ENCODE measurements at places on chromosomes 12 and 14.

DNA sequence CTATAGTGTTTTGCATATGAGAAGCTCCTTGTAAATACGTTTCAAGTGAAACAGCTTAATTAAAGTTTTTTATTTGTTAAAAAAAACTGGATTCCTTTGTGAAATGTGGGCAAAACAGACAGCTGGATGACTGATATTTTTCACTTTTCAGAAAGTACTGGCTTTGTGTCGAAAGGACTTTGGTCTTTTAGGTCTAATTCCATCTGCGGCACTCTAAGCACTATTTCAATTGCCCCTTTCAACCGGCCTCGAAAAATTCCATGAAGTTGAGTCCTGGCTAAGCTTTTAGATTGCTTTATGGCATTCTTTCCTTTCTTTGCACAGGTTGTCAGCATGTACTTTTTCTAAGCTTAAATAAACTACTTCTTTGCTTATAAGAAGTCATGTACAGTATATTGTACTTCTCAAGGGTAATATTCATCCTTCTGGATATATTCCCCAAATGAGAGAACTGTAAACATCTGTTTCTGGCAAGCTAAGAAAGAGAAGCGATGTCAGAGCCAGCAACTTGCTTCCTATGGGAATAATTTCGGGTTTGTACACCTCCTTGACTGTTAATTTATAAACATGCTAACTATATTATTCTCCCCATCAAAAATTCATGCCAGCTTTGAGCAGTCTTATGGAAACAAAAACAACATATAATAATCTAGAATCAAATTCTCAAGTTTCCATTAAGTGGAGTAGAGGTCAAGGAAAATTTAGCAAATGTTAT, 611.3 kb downstream of the ETNK1 start:
- DNase-seq: no peak

DNA sequence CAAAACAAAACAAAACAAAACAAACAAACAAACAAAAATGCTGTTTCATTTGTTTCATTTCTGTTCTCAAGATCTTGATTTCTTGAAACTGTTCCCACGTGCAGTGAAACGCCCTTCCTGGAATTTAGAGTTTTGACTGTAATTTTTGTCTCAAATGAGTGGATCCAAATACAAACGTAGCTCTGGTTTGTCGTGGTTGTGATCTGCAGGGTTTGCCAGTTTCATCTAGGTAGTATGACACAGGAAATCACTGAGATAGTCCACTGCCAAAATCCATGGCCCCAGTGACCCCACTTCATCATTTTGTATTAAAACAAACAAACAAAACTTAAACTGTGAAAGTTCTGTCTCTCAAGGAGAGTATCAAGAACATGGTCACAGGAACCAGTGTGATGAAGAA, 838.6 kb downstream of the BCL11B start:
- DNase-seq: no peak

- no peak for DNase-seq
Observed at GRCh38 chr12:123055281-123055766, 74.8 kb downstream of the ARL6IP4 start.

DNA sequence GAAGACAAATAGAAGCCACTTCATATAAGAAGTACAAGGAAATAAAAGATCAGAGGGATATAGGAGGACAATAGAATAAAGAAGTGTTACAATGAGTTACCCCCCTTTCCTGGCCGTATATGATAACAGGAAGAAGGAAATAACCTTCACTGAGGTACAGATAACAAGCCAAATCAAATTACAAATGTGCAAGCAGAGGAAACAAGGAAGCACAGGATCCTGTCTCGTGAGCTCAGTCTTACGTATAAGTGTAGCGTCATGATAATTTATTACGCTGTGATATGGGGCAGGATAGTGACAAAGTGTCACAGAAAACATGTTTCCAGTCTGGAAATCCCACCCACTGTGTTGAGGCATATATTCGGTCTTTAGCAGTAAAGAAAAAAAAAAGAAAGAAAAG, 26.5 kb downstream of the CRACR2A start:
- no peak for DNase-seq

DNA sequence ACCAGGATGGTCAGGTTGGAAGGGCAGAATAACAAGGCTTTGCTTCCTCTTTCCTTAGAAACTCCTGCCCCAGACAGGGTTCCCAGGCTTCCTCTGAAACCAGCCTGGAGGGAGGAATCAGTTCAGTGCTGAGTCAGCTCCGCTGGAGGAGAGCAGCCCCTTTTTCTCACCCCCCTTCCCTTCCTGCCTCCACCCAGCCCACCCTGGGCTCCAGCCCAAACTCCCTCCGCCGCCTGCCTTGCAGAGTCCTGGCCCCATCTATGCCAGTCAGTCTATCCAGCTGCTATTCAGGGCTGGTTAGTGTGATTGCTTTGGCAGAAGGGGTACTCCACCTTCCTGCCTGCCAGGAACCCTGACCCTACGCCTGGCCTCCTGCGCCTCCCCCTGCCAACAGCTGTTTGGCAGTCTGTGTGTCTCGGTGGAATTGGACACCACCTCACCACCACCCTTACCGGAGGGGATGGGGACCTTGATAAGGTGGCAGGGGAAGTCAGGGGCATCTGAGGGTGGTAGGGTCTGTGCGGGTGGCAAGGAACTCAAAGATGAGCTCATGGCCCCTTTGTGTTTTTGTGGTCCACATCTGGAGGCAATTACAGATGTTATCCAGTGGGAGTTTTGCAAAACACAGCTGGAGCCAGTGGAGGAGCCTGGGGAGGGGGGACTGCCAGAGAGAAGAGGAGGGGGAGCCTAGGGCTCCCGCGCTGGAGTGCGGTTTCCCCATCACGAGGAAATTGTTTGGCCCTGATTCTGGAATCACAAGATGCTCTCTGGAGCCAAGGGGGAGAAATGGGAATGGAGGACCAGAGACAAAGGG, 12.2 kb downstream of the MMP14 start:
- DNase-seq: peak; percentile 80

GRCh38 chr14:54310151-54310850, 86.5 kb upstream of the CDKN3 start:
- no peak for DNase-seq

GRCh38 chr12:13007496-13008233, 7.6 kb upstream of the HEBP1 start:
- DNase-seq: no peak

DNA sequence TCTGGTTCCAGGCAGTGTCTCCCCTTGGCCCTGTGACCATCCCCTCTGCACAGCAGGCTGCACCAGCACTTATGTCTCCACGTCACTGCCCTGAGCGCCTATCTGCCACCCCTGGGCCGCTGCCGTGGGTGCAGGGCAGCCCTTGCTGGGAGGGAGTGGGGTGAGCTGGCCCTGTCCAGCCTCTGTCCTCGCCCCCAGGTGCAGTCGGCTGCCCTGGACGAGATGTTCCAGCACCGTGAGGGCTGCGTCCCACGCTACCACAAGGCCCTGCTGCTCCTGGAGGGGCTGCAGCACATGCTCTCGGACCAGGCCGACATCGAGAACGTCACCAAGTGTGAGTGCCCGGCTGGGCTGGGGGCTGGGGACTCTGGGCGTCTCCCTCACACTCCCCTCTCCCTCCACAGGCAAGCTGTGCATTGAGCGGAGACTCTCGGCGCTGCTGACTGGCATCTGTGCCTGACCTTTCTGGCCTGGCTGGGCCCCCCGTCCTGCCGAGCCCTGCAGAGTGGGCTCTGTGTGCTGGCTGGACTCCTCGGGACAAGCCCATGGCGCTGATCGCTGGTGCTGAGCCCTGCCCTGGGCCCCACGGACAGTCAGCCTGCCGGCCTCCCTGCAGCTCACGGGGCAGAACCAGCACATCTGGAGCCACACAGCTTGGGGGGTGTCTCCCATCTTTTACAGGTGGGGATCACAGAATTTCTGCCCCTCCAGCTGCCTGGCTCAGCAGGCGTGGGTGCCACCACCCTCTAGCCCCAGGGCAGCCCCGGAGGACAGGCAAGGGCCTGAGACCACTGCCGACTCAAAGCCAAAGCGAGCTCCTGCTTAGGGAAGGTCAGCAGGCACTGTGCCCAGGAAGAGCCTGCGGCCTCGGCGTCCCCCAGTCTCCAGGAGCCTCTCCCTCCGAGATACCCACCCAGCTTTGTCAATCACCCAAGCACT, 7.9 kb upstream of the PUS1 start:
- no peak for DNase-seq

- DNase-seq: no peak
Observed at GRCh38 chr14:75513911-75514672, 8.2 kb upstream of the BATF start.

GRCh38 chr12:89844539-89844938, 135.9 kb upstream of the ATP2B1 start:
- DNase-seq: no peak

GRCh38 chr14:23115918-23116317, 3.1 kb downstream of the CEBPE start:
- DNase-seq: no peak

DNA sequence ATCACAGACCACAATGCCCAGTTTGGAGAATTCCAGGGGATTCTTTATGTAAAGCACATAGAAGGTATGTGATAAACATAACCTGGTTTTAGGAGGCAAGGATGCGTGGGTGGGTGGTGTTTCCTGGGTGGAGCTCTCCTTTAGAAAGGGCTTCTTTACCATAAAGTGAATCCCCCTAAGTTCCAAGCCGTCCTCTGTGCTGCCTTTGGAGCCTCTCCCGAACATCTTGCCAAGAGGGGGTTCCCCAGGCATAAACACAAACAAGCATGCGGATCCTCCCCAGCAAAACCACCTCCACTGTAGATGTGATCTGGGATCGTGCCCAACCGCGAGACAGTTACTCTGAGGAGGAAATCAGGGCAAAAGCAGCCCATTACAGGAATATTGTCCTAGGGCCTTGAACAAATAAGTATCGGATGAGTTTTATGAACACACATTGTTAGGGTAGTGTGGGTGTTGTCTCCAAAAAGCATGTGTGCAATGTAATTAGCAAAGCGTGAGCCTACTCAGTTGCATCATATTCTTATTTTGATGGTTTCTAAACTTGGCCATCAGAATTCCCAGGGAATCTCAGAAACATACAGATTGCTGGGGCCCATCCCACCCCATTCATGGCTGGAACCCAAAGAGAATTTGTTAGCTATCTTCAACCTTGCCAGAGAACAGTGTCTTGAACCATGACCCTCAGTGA, 48.8 kb upstream of the CORO1C start:
- DNase-seq: no peak

GRCh38 chr14:88326352-88327103, 3.5 kb upstream of the KCNK10 start:
- DNase-seq: peak; percentile 40

DNA sequence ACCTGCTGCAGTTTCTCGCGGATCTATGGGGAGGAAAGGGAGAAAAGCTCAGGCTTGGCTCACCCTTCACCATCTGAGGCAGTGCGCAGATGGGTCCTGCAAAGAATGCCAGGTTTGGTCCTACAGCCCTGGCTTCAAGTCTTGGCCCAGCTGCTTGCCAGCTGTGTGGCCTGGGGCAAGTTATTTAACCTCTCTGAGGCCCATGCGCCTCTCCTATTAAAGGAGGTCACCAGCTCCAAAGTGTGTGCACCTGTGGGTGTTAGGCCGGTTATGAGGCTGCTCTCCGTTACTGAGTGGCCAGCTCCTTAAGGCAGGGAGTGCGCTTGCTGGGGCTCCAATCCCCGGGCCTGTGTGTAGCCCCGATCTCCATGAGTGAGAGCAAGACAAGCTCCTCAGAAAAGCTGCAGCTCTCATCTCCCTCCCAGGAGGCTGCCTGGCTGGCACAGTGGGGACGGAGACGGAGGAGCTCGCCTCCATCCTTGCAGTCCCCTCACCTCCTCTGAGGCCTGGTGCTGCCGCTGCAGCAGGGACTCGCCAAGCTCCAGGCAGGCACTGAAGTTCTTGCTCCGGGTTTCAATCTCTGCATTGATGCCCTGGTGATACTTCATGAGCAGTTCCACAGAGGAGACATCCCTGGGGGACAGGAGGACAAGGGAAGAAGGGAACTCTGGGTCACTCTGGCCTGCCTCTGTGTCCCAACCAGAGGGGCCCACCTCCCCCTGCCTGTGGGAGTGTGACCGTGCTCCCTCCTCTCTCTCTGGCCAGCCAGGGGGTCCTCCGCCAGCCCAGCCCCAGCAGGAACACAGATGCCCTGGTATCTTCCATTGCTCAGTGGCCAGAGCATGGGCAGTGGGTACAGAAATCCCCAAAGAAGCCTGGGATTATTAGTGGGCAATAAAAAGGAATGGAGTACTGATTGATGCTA, 65.1 kb downstream of the PLEKHG3 start:
- DNase-seq: no peak

- DNase-seq: no peak
Observed at GRCh38 chr14:33857650-33858049, 93.2 kb downstream of the EGLN3 start.

- no peak for DNase-seq
Observed at GRCh38 chr12:9149372-9149771, 33.7 kb upstream of the A2M start.

DNA sequence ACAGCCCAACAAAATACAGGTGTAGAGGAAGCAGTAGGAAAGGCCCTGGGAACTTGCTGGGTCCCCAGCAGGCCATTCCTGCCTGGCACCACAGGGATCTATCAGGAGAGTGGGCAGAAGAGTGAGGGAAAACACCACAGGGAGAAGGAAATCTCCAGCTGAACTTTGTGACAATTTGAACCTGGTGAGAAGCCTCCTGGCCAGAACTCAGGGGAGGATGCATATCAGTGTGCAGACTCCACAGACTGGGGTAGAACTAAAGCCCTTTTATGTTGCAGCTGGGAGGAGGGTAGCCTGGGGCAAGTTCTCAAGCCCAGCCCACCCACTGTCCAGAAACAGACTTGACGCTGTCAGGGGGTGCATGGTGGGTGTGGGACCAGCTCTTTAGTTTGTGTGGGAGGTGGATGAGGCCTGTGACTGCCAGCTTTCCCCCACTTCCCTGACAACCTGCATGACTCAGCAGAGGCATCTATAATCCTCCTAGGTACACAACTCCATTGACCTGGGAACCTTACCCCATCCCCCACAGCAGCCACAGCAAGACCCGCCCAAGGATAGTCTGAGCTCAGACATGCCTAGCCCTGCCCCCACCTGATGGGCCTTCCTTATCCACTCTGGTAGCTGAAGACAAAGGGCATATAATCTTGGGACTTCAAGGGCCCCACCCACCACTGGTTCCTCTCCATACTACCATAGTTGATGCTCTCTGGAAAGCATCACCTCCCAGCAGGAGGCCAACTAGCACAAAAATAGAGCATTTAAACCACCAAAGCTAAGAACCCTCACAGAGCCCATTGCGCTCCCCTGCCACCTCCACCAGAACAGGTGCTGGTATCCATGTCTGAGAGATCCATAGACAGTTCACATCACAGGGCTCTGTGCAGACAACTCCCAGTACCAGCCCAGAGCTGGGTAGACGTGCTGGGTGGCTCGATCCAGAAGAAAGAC, 28.9 kb downstream of the PNN start:
- no peak for DNase-seq

Data from right kidney (tissue), 9 donors.